Activated CD4-positive, alpha-beta T cell treated with anti-CD3 and anti-CD28 coated beads, Interleukin-2, amount 50 U/mL, for 4 hours (primary cell): ENCODE measurements at places on chromosomes 6 and 20.

DNA sequence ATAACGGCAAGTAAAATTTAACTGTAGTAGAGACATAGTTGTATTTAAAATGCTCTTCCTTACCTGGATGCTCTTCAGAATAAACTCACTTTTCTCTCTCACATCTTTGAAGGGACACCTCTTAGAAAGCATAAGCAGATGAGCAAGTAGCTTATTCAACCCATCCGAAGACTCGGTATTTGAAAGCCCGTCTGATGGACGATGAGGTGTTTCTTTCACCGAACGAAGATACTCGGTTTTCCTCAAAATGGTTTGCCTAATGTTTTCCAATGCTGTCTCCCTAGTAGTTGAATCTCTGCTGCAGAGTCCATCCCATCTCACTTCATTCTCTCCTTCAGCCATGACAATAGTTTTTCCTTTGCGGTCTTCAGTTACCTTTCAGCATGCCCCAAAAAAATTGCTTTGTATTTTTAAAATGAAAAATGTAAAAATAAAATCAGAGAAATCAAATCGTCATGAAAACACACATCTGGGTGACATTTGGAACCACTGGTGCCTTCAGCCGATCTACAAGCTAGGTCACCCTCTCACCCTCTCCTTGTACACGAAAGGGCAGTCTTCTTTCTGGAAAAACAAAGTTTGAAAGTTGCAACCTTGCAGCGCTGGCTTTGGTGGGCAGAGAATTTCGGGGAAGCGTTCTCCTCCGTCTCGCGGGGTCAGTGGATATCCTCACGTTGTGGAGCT, 772 bp downstream of the SESN1 start:
- DNase-seq: no peak

DNA sequence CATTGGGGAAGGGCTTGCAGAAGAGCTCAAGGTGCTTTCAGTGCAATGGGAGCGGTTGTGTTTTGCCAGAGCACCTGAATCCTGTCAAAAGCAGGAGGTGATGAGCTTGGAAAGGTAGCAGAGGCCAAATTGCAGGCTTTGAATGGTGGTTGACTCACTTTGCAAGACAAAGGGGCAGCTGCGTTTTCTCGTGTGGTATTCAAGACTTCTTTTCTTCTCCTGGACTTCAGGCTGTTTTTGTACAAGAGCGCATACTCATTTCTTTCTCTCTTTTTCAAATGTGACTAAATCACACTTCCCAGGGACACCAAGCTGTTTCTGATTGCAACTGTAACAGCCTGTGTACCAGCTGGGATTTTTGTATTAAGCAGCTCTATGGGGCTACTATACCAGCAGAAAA, 32.3 kb downstream of the GHRH start:
- DNase-seq: no peak

- no peak for DNase-seq
Observed at GRCh38 chr6:160005211-160005610, 36.3 kb downstream of the IGF2R start.

DNA sequence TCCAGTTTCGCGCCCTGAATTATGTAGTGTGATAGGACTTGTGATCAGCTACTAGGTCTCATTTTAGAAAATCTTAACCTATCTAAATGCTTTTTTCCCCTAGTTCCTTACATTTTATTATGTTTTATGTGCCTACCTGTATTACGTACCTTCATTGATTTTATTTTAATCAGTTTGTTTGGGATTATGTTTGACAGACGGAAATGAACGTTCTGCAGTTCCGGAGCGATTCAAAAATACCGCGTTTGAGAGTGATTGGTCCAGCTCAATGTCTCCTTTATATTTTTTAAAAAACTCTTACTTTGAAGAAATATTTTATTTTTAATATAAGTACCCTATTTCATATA, 114.3 kb upstream of the BTN3A2 start:
- DNase-seq: no peak

- no peak for DNase-seq
Observed at GRCh38 chr20:57797401-57797800, 87.6 kb upstream of the PMEPA1 start.

- DNase-seq: no peak
Observed at GRCh38 chr20:4067600-4068261, 52.4 kb upstream of the RNF24 start.

DNA sequence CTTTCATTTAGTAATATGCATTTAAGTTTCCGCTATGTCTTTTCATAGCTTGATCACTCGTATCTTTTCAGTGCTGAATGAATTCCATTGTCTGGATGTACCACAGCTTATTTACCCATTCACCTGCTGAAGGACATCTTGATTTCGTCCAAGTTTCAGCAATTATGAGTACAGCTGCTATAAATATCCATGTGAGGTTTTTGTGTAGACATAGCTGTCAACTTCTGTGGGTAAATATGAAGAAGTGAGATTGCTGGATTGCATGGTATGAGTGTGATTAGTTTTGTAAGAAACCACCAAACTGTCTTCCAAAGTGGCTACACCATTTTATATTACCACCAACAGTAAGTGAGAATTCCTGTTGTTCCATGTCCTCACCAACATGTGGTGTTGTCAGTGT, 79.2 kb upstream of the STMND1 start:
- DNase-seq: no peak

GRCh38 chr6:110938171-110938570, 20.3 kb upstream of the GTF3C6 start:
- no peak for DNase-seq

DNA sequence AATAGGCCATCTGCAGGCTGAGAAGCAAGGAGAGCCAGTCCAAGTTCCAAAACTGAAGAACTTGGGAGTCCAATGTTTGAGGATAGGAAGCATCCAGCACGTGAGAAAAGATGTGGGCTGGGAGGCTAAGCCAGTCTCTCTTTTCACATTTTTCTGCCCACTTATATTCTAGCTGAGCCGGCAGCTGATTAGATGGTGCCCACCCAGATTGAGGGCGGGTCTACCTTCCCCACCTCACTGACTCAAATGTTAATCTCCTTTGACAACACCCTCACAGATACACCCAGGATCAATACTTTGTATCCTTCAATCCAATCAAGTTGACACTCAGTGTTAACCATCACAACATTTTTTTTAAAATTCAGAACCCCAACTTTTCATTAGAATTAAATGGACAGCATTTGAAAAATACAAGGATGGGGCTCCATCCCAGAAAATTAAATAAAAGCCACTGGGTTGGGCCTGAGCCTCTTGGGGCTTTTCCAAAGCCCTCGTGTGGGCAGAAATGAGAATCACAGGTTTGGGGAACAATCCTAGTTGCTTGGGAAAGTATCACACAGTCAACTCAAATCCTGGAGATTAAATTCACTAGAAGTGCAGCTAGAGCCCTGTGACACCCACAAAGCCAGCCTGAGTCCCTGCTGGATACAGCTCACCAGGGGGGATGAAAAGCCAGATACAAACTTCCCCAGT, 2.2 kb downstream of the CLDN20 start:
- no peak for DNase-seq

- DNase-seq: no peak
Observed at GRCh38 chr6:56911847-56912246, 43.1 kb upstream of the BEND6 start.

DNA sequence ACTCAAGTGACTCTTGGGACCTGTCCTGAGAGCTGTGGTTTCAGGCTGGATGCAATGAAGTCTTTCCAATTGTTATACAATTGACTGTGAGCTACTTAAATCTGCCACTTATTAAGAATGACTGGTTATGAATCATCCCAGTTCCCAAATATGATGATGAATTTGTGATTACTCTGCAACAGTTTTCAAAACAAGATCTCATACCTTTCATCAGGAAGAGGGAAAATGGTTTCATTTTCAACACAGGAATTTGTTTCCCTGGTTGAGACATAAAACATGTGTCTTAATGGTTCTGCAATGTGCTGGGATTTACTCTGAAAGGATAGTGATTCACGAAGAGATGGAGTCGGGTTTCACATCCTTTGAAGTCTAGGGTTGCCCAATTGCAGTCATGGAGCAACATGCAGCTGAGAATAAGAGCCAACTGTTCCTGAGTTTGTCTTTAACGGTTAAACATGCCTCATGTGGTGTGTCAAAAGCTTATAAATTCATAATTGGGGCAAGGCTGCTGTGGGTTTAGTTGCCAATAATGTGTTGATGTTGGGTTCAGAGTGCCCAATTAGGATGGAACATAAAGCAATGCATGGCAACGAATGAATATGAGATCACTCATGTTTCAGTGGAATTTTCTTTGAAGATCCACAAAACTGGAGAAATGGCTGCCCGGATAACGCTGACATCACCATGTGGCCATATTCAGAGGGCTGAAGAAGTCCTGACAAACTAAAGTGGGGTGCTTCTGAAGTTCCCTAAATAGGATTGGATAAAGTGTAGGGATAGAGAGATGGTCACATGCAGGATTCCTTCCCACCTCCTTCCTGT, 41.0 kb downstream of the CYP24A1 start:
- DNase-seq: no peak
